ENCODE measurements at places on chromosomes 3 and 15. TPM values are rescaled to one million over a fixed set of nuclear protein-coding genes. Genes with fewer than 3 reads are reported as not detected.

GRCh38 chr15:37765786-37766185, 168.7 kb upstream of the TMCO5A start:
- DNase-seq, result no peak

- DNase-seq, result no peak
Measured at GRCh38 chr3:111802163-111802625, 56.9 kb upstream of the PHLDB2 start.

DNA sequence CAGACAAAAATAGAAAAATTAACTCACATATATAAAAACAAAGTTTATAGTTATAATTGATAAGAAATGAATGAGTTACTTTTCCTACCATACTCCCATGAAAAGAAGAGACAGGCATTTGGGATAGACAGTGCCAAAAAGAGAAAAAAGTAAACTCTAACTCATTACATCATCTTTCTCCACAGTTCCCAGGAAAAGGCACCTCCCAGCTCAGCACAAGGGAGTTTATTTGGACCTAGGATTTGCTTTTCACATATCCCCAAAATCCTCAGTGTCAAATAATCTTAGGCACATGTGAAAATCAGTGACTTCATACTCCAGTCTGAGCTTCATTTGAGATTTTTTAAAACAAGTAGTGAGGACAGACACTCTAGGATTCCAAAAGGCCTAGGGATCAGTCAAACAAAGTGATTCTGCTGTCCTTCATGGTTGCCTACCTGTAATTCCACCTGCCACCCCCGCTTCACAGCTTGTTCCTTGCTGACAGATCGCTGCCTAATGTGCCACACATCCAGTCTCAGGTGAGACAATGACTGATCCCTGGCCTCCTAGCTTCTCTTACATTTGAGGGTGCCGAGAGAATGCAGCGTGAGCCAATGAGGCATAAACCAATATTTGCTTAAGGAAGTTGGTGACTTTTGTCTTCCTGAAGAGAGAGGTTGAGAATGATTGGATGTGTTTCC, 573.7 kb downstream of the TBL1XR1 start:
- no peak for DNase-seq

GRCh38 chr15:95295896-95296625, 1034.4 kb upstream of the NR2F2 start:
- DNase-seq, result no peak

DNA sequence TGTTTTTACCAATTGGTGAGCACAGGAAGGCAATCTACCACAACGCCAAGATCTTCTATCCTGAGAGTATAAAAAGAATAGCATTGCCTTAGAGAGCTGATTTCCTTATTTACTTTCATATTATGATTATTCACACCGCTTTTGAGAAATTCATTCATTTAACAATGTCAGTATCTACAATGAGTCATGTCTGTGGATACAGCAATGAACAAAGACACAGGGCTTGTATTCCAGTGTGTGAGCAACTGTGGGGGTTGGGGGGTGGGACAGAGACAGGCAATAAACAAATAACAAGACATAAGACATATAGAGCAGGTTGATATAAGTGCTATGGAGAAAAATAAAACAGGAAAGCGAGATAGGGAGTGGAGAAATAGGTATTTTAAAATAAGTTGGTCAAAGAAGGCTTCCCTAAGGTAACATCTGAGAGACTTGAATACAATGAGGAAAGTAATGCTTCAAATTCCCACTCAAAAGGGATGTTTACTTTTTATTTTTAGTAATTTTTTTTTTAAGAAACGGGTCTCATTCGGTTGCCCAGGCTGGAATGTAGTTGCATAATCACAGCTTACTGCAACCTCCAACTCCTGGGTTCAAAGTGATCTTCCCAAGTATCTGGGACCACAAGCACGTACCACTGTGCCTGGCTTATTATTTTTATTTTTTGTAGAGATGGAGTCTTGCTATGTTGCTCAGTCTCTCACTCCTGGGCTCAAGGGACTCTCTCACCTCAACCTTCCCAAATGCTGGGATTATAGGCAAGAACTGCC, 45.7 kb downstream of the PGBD4 start:
- no peak for DNase-seq

Gene GPR149
- polyA plus RNA-seq, result not detected

Gene TICRR
- polyA plus RNA-seq, result not detected

Gene EAF2
- polyA plus RNA-seq, result 18.9 TPM

DNA sequence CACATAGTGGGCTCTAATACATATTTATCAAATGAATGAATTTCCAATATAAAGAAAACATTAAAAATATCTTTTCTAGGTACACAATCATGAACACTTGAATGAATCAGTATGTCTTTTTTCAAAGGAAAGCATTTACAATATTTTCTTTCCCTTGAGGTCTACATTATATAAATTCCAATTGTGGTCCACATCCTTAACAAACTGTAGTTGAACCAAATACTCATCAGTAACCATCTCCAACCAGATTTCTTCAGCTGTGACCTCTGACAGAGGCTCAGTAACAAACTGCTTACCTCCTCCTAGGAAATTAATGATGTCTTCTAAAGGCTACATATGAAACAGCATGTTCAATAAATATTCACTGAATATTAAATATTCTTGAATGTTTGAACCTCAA, 58.8 kb downstream of the CFAP20DC start:
- DNase-seq, result no peak

Gene STX19
- not detected for polyA plus RNA-seq

Gene ZMYND10
- polyA plus RNA-seq, result 2.3 TPM

DNA sequence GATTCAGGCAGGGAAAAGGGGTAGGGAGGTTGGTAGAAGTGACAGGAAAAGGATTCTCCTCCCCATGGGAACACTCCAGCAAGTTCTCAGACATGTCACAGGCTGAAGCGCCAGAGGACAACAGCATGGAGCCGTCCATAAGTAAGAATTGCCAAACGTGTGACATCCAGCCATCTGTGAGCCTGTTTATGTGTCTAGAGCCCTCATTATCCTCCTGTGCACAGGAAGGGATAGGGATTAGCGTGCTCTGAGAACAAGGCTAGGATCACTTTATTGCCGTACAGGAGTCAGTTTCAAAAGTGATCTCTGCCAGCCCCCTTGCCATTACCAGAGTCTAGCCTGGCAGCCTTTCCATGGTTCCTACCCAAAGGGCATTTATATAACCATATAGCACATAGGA, 549.5 kb downstream of the NTRK3 start:
- DNase-seq, result no peak
